ENCODE measurements at places on chromosomes 2 and 18. TPM values are rescaled to one million over a fixed set of nuclear protein-coding genes. Genes with fewer than 3 reads are reported as not detected.
A peak's percentile ranks its signal among the peaks of the same experiment; 100 is the strongest.

- no peak for DNase-seq
These were observed 36.3 kb downstream of the OSGEPL1 start for GRCh38 chr2:189726271-189726670.

DNA sequence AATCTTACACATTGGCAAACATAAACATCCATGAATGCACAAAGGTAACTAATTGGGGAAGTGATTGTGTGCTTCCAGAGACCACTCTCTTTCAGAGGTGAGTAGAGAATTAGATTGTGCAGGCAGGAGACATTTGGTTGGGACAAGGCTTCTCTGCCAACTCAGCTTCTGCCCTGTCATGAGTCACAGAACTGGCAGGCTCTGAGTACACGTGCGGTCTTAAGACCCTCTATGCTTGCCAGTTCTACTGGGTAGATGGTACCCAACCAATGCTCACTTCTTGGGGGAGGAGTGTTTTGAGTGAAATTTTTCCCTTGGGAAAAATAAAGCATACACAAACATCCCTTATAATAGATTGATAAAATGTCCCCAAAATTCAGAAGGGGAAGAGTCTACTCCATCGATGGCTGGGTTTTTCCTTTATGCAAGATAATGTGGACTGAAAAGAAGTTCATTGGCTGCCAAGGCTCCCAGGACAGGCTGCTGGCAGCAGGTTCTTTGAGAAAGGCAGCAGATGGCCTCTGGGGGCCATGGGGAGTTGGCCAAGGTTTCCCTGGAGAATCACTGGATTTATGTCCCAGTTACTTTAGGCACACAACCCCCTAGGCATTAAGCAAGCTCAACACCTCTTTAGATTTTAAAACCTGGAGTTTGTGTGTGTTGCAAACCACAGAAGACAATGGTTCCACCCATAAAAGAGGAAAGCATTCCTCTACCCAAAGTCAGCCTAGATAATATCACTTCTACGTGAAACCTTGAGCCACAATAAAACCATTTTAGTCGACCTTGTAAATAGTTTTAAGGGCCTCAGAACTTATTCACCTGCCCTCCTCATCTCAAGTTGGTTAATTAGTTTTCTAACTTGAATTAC, 417.0 kb downstream of the TXNL1 start:
- DNase-seq, result no peak

DNA sequence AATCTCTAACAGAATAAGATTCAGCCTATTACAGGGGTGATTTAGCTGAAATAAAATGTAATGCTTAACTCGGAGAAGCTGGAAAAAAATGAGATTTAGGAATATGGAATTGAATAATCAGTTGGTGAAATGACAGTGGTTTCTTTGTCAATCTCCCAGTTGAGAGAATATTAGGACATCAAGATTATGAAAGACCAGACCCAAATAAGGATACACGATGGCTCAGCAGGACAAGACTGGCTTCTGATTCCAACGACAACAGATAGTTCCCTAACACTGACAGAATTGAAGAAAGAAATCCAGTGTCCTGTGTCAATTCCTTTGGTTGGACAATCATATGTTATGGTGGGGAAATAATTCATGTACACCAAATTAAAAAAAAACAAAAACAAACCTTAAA, 55.8 kb downstream of the HRH4 start:
- DNase-seq, result no peak

GRCh38 chr2:188466761-188467160, 175.1 kb downstream of the GULP1 start:
- DNase-seq, result no peak

DNA sequence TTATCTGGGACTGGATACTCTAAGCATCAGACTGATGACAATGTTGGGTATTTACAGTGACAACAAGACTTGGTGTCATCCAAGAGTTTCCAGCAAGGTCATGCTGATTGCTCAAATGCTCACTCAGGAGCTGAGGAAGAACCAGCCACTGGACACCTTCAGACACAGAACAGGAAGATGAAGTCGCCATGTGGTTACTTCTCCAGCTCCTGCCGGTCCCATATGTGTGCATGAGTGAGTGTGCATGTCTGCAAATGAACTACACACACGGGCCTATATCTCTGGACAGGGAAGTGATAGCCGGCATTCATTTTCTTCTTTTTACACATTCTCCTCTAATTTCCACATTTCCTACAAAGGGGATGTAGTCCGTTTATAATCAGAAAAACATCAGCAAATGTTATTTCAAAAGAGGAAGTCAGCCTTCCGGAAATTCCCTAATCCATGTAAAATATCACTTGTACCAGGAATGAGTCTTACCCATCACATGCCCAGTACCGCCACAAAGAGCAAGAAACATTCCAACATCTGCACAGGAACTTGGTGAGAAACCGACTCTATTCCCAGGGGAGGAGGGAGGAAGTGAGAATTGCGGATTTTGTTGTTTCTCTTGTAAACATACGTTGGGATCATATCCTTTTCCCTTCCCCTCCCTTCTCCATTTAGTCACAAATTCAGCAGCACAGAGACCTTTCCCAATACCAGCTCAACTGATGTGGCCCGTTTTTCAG, 10.8 kb downstream of the RFX8 start:
- no peak for DNase-seq

GRCh38 chr2:207676827-207677354, 34.5 kb upstream of the CCNYL1 start:
- peak; percentile 85 for DNase-seq

DNA sequence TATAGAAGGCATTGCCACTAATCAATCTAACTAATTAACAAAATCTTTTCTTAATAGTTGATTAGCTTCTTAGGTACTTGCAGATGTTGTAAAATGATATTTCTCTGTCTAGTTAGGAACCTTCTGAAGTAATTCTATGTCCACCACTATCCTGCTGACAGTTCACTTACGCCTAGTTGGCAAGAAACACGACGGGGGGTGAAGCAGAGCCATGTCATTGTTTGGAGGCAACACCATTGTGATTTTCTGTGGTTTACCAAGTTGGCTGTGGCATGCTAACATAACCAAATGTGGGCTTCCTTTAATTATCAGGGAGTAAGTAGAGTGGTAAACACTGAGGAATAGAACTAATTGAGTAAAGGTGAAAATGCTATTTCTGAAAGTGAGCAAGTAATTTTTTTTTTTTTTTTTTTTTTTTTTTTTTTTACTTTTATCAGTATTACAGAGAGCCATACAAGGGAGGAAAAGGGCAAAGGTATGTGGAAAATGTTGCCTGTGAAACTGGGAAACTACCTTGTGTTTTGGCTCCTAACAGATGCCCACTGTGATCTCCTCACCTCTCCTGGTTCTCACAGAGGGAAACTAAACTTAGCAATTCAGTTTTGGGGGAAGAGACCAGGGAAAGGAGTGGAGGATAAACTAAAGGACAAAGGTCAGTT, 126.8 kb downstream of the MEIS1 start:
- DNase-seq, result no peak

GRCh38 chr2:198385326-198385725, 580.9 kb downstream of the PLCL1 start:
- DNase-seq, result no peak

DNA sequence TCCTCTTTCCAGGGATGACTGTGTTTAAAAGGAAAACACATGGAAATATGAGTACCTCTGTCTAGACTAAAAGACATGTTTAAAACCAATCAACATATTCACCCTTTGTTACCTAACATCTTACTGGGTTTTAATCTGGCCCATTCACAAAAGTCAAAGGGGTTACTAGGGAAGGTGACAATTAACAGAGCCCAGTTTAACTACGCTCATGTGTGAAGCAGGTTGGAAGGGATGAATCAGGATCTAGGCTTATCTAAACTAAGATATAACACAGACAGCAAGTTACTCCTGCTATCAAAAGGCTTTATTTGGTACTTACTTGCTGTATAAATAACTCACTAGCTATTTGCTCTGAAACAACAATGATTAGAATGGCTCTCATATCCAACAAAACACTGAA, 337.0 kb downstream of the NCKAP5 start:
- DNase-seq, result no peak

DNA sequence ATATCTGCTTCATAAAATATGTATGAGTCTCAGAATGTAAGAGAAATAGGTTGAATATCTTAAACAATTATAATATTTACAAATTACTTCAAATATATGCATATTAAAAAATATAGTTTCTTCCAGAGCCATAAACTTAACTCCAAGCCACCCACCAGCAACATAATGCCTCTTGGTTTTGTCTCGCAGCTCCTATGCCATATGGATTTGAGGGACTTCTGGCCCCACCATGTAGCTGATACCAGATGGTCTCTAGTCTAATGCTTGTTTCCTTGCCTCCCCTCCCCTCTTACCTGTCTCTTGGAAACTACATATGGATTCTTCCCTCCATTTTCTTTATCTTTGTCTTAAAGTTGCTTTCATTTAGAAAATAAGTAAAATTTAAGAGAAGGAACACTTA, 114.3 kb downstream of the GCA start:
- no peak for DNase-seq

DNA sequence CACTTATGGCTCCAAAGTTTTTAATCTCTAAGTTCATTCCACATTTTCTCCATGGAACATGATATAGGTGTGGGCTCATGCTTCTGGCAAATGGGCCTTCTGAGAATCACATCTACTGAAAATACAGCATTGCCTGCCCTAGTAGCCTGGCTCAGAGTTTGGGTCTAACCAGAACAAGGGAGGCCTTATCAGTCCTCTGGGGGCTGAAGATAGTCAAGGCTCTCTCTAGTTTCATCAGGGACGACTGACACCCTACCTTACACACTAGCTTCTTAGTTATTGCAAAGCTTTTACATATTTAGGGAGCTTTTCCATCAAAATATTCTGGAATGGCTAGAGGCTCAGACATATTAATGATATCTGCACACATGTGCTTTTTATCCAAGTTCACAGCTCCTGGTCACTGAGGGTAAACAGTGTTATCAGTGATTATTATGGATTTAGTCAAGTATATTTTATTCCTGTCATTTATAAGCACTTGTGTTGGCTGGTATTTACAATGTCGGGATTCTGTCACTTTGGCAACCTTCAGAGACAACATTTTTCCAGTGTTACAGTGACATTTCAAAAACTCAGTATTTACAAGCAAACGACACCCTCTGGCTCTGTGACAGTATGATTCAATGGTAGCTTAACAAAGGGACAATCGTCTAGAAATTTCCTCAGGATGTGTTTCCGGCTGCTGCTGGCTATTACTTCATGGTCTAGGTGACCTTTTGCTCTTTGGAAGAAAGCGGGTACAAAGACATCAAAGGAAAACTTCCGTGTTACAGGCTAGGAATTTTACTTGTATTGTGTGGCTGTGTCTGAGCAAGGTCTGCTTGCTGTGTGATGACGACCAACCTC, 200.6 kb downstream of the TCF4 start:
- DNase-seq, result no peak

DNA sequence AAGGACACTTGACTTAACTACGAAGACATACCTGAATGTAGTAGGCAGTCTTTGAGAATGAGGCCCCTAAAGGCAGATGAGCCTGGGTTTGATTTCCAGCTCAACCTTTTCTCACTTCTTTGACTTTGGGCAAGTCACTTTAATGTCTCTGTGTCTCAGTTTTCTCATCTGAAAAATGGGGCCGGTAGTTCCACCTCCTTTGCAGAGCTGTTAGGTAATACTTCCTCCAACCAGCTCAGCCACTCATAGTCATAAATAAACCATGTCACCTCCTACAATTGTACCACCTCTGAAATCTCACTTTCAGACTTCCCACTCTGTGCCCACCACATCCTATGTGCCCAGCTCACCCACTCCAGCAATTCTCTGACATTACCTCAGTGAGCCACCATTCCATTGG, 10.4 kb downstream of the ARHGAP25 start:
- DNase-seq, result no peak

GRCh38 chr18:58878640-58879039, 14.0 kb downstream of the ZNF532 start:
- DNase-seq, result no peak

GRCh38 chr2:45743531-45744396, 92.3 kb downstream of the PRKCE start:
- no peak for DNase-seq

DNA sequence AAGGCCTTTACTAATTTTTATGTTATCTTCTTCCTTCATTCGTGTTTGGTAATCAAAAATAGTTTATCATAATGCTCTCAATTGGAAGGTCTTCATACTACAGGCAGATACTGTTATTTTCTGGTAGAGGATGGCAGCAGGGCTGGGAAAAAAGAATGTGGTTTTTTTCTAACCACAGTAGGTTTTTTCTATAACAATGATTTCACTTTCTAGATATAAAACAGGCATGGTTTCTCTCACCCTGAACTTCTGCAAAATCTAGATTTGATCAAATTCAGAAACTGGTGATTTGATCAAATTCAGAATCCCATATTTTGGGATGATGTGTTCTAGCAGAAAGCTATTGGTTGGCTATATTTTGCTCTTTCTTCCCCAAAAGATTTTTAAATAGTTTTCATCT, 27.6 kb downstream of the BCL11A start:
- no peak for DNase-seq

GAL3ST2 gene
- 3.9 TPM for total RNA-seq

LCT gene
- total RNA-seq, result not detected

ATG16L1 gene
- 63.9 TPM for total RNA-seq

SIX3 gene
- 1.4 TPM for total RNA-seq

DNAJC5G gene
- not detected for total RNA-seq

HOXD8 gene
- total RNA-seq, result 0.39 TPM
